Fibroblast of skin of scalp (primary cell): ENCODE measurements at places on chromosomes 2 and 18.

DNA sequence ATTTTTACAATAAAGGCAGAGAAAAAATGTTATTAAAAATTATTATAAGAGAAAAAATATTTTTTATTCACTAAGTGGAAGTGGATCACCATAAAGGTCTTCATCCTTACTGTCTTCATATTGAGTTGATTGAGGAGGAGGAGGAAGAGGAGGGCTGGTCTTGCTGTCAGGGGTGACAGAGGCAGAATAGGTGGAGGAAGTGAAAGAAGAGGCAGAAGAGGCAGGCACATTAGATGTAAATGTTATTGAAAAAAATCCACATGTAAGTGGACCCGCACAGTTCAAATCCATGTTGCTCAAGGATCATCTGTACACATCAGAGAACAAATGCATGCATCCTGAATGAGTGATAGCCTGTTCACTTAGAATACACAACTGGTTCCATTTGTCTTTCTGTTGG lies 6.4 kb upstream of the SPATS2L start:
- no peak for DNase-seq

GRCh38 chr2:187329586-187329985 lies 118.5 kb downstream of the CALCRL start:
- DNase-seq = no peak

DNA sequence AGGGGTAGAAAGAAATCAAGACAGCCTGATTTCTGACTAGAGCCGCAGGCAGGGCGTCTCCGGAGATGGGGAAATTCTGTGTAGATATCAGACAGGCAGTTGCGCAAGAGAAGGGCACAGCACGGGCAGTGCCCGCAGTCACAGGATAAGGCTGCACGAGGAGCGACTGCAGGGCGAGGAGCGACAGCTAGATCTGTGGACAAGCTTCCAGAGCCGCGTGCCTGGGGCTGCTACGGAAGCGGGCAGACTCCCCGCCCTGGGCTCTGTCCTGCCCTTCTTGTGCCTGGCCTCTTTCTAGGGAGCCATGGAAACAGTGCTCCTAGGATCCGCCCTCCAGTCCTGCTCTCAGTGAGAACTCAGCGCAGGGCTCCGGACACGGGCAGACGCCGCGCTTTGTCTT lies 12.6 kb downstream of the MC5R start:
- no peak for DNase-seq

GRCh38 chr2:177984749-177985148 lies 87.8 kb downstream of the PDE11A start:
- peak; percentile 64 for DNase-seq

DNA sequence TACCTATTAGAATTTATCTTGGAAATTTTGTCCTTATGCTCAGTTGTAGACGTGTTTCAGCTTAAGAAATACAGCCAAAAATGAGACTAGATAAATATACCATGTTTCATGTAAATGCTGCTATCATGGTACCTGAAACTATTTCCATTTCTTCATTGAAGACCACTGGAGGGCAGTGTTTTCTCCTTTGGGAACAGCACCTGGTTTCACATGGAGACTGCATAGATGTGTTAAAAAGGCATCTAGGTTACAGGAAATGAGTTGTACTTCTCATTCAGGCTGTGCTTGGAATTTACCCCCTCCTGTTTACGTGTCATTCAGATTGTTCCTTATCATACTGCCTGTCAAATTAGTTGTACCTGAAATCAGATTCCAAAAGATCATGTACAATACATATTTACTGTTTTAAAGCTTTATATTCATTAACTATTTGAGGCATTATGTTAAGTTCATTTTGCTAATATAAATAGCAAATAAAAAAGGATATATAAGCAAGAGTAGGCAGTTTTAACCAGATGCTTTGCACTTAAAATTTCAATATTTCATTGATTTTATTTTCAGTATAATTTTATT lies 57.3 kb upstream of the PSMD14 start:
- DNase-seq = peak; percentile 25

DNA sequence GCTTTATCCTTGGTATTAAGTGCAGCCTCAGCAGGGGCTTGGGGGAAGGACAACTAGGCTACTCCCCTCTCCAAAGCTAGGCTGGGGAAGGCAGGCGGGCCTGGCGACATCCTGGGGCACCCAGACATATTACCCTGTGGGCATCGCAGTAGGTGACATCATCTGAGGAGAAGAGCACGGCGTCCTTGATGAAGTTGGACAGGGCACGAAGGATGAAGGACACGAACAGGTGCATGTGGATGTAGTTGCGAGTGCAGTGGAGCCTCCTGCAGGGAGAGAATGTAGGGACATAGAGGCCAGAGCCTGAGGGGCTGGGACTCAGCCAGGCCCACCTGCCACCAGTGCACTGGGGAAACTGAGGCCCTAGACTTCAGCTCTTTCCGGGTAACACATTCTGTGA lies 32.3 kb downstream of the TMEM37 start:
- no peak for DNase-seq

DNA sequence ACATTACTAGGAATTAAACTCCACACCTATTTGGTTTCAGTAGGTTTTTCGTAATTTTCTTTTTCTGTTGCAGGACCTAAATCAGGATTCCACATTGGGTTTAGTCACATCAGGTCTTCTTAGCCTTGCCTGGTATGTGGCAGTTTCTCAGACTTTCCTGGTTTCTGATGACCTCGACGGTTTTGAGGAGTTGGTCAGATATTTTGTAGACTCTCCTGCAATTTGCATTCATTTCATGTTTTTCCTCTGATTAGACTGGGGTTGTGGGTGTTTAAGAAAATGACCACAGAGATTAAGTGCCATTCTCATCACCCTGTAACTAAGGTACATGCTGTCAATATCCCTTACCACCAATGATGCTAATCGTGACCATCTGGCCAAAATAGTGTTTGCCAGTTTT lies 97.3 kb upstream of the ST6GAL2 start:
- DNase-seq = peak; percentile 74

DNA sequence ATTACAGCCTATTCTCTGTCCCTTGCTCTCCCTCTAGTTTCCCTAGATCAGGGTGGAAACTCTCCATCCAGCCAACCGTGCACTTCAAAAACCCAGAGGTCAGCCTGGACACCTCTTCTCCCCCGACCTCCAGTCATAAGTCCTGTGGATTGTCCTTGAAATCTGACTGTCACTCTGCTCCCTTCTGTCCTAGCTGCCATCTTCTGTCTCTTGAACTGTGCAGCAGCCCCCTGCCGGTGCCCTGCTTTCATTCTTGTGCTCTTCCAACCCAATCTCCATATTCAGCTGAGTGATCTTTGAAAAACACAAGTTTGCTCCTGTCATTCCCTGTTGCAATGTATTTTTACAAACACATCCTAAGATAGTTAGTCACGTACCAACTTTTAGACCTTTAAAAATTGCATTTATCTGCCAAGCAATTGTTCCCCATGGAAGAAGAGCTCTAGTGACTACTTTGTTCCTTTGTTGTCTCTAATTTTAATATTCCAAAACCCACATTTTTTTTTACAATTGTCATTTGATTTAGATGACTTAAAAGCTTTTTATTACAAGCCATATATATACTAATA lies 254.3 kb downstream of the CAMKMT start:
- DNase-seq = no peak

GRCh38 chr2:232292395-232293154 lies 86.0 kb upstream of the ALPP start:
- peak; percentile 55 for DNase-seq
